Head of caudate nucleus (tissue), 42 donors: ENCODE measurements at places on chromosomes 1 and 21.

- DNase-seq: peak; percentile 29
Observed at GRCh38 chr1:182752077-182752988, 37.2 kb upstream of the NPL start.

DNA sequence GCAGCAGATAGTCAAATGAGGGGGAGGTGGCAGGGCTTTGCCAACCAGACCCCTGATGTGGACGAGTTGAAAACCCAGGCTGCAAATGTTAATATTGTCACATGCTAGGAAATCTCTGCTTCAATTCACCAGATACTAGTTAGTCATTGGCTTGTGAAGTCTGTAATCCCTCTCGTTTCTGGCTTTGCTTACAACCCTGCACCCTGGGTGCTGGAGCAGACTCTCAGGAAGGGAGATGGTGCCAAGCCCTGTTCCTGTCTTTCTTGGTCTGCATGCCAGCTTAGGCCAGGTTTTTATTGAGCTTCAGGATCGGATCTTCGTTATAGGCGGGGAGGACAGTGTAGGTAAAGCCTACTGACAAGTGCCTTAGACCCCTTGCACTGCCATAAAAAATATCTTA is 53.3 kb downstream of the MDM4 start:
- no peak for DNase-seq

- no peak for DNase-seq
Observed at GRCh38 chr1:35436078-35436477, 121.1 kb downstream of the KIAA0319L start.

GRCh38 chr1:218249338-218250140 is 35.6 kb upstream of the RRP15 start:
- DNase-seq: no peak

DNA sequence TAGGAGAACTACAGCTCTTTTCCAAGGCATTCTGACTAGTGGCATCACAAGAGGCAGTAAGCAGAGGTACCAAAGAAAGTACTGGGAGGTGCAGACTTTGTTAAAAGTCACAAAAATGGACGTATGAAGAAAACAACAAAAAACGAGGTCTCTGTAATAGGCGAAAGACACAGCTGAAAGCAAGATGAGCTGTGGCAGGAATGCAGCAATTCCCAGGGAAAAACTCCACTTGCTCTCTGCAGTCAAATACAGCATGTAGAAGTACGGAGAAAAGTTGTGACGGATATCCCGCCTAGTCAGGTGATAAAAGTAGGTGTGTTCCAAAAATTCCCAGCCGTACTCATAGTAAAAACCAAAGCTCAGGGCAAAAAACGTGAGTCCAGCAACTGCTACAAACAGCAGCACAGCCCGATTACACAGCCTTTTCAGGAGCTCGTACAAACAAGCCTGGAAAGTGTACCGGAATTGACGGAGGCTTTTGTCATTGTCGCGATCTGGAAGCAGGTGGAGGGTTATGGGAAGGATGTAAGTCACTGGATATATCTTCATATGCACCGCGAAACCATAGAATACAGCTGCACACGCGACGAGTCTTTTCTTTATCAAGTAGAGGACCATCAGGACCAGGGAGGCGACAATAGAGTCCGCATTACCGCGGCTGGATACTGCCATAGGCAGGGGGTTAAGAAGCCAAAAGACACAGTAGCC is 979 bp downstream of the PIGM start:
- DNase-seq: no peak

- no peak for DNase-seq
Observed at GRCh38 chr21:39108291-39109162, 74.7 kb downstream of the PSMG1 start.
